GM23338 (cell line): ENCODE measurements at places on chromosomes 12 and 14. TPM values are rescaled to one million over a fixed set of nuclear protein-coding genes. Genes with fewer than 3 reads are reported as not detected.

DNA sequence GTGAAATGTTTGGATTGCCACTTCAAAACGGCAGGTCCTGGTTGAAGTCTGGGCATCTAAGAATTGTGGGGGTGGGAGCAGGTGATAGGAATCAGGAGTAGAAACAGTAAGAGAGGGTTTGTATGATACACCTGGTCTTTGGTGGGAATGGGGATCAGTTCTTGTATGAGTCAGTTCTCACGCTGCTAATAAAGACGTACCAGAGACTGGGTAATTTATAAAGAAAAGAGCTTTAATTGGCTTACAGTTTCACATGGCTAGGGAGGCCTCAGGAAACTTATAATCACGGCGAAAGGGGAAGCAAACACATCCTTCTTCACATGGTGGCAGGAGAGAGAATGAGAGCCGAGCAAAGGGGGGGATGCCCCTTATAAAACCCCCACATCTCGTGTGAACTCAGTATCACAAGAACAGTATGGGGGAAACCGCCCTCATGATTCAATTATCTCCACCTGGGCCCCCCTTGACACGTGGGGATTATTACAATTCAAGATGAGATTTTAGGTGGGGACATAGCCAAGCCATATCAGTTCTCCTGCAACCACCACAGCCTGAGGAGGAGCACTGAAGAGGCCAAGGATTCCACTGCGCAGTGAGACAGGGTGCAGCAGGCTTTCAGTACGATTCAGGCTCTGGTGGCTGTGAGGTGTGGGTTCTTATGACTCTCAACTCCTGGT, 52.1 kb downstream of the DRAM1 start:
- DNase-seq = no peak
- H3K4me3 ChIP-seq = no peak overlapping the region
- H3K27ac ChIP-seq = no peak overlapping the region
- no peaks in the 10 kb centered on the region for H3K36me3 ChIP-seq

DNA sequence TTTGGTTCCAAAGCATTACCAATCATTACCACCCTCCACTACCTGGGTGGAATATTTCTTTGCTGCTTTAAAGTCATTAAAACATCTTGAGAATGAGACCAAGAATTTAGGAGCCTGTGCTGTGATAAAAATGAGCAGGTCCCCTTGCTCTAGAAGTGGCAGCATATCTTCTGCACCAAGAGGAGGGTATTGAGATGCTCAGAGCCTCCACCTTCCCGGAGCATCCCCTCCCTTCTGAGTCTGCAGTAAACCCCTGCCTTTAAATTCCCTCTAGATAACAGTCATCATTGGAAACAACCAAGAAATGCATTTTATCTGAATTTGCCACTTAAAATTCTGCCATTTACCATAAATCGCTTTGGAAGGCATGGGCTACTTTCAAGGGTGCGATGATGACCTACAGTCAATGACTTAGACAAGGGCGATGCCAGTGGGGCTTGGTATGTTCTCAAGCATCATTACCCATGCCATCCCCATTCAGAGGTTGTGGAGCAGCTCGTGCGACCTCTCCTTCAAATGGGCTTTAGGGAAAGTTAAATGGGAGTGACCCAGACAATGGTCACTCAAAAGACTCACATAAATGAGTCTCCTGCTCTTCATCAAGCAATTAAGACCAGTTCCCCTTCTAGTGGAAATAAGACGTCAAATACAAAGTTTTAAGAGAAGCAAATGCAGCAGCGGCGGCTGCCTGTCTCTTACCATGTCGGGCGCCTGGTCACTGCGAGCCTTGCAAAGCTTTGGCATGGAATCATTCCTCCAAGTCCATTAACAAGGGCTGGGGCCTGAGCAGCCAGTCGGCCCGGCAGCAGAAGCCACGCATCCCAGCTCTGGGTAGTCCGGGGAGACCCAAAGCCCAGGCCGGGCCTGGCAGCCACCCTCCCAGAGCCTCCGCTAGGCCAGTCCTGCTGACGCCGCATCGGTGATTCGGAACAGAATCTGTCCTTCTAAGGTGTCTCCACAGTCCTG, 334.5 kb downstream of the TMEM121 start:
- H3K27ac ChIP-seq = no peak overlapping the region
- H3K27me3 ChIP-seq = no peaks in the 10 kb centered on the region
- DNase-seq = no peak
- H3K4me3 ChIP-seq = no peak overlapping the region

- peaks cover 32% of the 10 kb centered on the region for H3K27me3 ChIP-seq
- no peaks in the 10 kb centered on the region for H3K36me3 ChIP-seq
- DNase-seq = peak; percentile 92
- H3K27ac ChIP-seq = peak overlapping the region; percentile 86; the same call in 1 of the 2 replicates
These were observed 49.6 kb downstream of the LRCOL1 start for GRCh38 chr12:132560614-132561426.

DNA sequence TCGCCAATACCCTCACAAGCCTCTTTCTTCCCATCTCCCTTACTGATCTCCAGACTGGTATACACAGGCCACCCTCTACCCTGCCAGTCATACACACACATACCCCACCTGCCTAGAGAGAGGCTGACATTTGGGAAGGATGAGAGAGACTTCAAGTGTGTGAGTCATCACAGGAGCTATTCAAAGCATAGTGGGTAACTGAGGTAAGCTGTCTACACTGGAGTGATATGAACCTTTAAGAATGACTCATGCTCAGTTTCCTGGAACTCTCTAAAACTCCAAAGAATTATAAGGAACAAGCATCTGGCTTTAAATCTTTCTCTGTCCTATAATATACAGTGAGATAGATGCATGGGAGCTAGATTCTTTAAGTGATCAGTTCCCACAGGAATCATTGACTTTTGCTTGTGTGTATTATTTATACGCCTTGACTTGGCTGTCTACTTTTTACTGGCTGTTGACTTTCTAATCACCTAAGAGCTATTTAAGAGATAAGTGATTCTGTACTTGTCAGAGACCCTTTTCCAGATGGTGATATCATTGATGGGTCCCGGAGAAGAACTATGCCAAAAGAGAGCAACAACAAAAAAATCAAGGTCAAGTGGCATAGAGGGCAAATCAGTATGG, 5.8 kb downstream of the IGF1 start:
- H3K4me3 ChIP-seq = no peak overlapping the region
- no peaks in the 10 kb centered on the region for H3K36me3 ChIP-seq
- peaks cover 10% of the 10 kb centered on the region; the same call in 1 of the 2 replicates for H3K4me1 ChIP-seq
- H3K27ac ChIP-seq = no peak overlapping the region
- H3K27me3 ChIP-seq = no peaks in the 10 kb centered on the region
- no peak for DNase-seq

- H3K36me3 ChIP-seq = no peaks in the 10 kb centered on the region
- no peaks in the 10 kb centered on the region for H3K4me1 ChIP-seq
- no peak for DNase-seq
- H3K27me3 ChIP-seq = no peaks in the 10 kb centered on the region
- H3K27ac ChIP-seq = no peak overlapping the region
- H3K4me3 ChIP-seq = no peak overlapping the region
These were observed 167.7 kb upstream of the PLXNC1 start for GRCh38 chr12:93980711-93981110.

- no peaks in the 10 kb centered on the region for H3K27me3 ChIP-seq
- H3K36me3 ChIP-seq = no peaks in the 10 kb centered on the region
- no peak overlapping the region for H3K27ac ChIP-seq
These were observed 20.5 kb upstream of the FAM181A start for GRCh38 chr14:93906341-93907329.

SLC25A21 gene
- 5.5 and 12.1 TPM in 2 replicates for total RNA-seq

KCNC2 gene
- 0.10 TPM in 1 of 2 replicates, not detected in the other for total RNA-seq

GALNT6 gene
- total RNA-seq = 18.6 and 20.2 TPM in 2 replicates
